Left ventricle myocardium superior (tissue), 1 donor: ENCODE measurements at places on chromosomes 16 and 17. TPM values are rescaled to one million over a fixed set of nuclear protein-coding genes. Genes with fewer than 3 reads are reported as not detected.

GRCh38 chr16:27698266-27698665 is 148.3 kb downstream of the KATNIP start:
- peak; percentile 38 for DNase-seq

DNA sequence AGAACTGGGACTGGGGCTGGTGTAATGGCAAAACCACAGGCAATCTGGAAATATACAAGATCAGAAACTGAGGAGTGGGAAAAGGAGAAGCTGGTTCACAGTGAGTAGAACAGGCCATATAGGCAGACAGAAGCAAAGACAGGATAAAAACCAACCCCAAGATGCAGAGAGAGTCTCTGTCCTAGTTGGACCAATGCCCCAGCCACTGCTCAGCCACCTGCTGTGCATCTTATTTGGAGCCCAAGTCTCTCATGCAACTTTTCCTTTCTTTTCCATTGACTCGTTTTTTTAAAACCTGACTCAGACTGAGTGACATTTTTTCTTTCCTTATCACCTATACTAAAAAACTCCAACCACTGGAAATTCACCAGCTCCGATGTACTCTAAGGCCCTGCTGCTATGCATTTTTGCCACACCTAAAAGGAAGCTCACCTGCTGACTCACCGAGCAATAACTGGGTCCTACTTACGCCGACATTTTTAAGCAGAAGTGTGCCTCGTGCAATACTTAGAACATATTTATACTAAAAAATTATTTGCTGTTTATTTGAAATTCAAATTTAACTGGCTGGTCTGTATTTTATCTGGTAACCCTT is 100.8 kb upstream of the XYLT1 start:
- DNase-seq, result no peak

GRCh38 chr17:29613352-29613837 is 9.3 kb downstream of the CORO6 start:
- peak; percentile 99 for DNase-seq

DNA sequence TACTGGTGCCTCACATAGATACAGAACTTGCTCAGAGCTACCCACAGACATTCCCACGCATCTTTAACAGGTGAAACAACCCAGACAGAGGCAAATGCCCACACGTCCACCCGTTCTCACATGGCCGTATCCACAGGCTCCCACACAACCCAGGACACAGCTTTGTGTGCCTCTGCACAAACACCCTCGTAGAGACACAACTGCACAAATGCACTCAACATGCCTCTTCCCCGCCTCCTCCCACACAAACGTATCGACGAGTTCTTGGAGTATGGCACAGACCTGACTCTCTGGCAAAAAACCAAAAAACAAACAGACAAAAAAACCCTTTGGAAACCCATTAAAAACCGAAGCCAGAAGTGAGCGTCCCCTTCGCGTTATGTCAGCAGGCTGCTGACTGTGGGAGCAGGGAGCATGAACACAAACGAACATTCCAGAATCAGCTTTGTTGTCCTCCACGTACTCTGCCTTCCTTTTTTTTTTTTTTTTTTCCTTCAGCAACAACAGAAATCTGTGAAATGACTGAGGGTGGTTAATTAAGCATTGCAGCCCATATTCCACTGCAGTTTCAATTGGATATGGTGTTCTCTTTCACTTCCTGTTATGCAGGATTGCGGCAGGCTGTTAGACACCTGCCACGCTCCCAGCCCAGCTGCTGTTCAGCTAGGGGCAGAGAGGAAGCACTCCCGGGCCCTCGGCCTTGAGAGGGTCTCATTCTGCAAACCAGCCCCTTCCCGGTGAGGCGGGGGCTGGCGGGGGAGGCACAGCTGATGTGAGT is 313.7 kb downstream of the MAF start:
- peak; percentile 68 for DNase-seq

DNA sequence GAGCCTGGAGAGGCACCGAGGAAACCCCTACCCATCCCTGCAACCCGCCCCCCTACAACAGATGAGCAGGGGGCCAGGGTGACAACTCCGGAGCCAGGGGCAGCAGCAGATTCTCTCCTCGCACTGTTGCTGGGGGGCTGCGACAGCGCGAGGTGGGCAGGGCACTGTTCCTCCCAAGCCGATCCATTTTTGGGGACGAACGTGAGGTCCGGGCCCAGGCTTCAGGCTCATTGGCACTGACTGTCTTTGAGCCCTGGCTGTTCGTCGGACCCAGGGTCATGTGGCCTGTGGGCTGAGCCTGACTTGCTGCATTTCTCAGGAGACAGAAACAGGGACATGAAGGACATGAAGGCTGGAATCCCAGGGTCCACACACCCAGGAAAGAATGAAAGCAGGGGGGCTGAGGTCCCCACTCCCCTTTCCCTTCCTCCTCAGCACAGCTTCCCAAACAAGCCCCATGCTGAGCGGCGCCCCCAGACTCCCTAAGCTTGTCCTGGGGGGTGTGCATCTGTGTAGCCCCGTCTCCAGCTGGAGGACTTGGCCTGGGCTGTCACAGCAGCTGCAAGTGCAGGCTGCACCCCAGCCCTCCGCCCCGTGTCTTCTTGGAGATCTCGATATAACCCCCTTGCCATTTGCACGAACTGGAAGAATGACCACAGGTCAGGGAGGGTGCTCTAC is 18.7 kb downstream of the CEP295NL start:
- peak; percentile 58 for DNase-seq

The TNFRSF17 gene
- total RNA-seq, result not detected
